ENCODE measurements at places on chromosomes 7 and 10.
A peak's percentile ranks its signal among the peaks of the same experiment; 100 is the strongest.

DNA sequence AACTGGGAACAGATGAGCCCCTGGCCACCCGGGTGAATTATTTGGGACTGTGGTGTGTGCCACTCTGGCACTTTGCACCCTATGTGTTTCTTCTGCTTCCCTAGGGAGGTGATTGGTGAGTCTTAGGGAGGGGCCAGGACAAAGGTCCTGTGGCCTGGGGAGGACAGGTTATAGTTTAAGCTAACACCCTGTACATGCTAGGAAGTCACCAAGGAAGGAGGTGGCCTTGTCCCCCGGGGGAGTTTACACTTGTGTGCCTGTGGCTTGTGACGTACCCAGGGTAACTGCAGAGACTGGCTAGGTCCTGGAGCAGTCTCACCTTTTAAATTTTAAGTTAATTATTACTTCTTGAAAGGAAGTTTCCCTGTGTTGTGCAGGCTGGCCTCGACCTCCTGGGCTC lies 196.2 kb downstream of the BAMBI start:
- DNase-seq, result no peak

GRCh38 chr7:21364801-21365271 lies 63.0 kb upstream of the SP4 start:
- DNase-seq, result no peak

DNA sequence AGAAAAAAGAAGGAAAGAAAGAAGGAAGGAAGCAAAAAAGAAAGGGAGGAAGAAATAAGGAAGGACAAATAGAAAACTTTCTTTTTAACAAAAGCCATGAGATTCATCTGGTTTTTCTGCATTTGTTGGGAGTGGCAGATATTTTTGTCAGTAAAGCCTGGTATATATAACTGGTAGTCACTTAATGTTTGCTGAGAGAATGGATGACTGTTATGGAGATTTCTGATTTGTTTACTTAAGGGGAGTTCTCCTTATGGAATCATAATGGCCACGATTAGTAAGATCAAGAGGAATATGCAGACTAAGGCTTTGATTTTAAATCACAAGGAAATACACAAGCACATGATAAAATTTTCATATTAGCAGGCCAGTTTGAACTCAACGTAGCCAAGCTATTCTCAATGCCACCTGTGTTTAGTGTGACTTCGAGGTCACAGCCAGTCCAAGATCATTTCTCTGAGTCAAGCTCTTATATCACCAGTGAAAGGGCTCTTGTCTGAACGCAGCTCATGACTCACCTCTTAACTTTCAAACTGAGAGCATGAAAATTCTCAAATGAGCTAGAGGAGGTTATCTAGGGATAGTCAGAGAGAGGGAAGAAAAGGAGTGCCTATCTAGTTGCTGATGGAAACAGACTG lies 445.1 kb upstream of the ZMIZ1 start:
- peak; percentile 55 for DNase-seq

DNA sequence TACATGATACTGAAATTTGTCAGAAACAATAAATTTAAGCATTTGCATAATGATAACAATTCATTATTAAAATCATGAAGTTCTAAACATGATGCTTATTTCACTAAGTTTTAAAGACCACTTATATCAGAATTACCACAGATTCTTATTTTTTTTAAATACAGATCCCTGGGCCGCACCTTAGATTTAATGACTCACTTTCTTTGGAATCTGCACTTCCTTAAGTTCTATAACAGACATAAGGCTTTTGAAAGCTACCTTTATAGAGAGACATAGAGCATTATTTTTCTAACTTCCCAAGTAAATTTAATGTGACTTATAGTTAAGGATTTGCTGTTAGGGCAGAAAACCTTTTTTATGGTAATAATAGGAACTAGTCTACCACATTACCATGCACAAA lies 214.9 kb downstream of the IPMK start:
- no peak for DNase-seq

GRCh38 chr10:110694820-110695538 lies 50.8 kb downstream of the RBM20 start:
- no peak for DNase-seq

DNA sequence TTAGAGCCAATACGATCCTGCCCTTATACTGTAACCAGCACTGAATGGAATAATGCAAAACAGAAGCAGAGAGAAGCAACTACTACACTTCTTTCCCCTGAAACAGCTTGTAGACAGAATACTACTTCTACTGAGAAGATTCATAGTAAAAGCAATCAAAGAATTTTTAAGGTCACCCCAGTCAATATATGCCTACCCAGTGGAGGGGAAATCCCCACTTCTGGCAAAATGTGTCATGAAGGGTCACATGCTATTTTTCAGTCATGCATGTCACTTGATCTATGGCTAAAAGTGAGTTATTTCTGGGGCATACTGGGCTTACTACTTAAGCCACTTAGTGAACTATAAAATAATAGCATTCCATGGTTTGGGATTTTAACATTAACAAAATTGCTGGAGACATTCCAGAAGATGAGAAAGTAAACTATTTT lies 25.6 kb downstream of the IRF5 start:
- DNase-seq, result no peak

- no peak for DNase-seq
Observed at GRCh38 chr7:127862525-127862924, 168.7 kb downstream of the LRRC4 start.

GRCh38 chr7:84324136-84324630 lies 129.6 kb upstream of the SEMA3A start:
- DNase-seq, result no peak

DNA sequence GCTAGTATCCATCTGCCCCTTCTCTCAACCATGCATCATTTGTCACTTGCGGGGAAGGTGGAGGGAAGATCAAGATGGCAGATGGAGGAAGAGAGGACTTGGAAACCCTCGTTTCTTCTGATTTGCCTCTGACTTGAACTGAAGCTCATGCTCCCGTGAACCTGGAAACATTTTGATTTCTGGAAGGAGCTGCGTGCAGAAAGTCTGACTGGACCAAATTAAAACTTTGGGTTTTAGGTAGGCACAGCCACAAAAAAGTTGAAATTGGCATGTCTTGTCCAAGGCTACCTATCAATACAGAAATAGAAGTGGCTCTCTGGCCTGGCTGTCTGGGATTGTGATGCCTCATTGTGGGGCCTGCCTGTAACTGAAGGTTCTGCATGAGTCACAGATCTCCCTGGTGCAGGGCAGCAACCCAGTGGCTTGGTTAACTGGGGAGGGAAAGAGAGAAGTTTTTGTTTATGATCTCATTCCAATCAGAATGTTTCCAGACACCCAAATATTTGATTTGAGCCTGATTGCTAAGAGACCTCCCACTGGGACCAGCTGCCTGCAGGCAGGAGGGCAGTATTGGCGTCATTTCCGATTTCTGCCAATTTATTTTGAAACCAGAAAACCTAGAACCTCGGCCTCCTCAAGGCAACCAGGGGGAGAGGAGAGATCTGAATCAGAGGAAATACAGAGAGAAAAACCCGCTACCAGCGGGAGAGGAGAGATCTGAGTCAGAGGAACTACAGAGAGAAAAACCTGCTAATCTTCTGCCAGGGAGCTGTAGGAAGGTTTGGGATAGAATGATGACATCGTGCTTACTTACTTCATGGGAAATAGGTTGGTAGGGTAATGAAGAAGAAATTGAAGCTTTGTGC lies 363.6 kb downstream of the ANKRD30A start:
- DNase-seq, result peak; percentile 73

DNA sequence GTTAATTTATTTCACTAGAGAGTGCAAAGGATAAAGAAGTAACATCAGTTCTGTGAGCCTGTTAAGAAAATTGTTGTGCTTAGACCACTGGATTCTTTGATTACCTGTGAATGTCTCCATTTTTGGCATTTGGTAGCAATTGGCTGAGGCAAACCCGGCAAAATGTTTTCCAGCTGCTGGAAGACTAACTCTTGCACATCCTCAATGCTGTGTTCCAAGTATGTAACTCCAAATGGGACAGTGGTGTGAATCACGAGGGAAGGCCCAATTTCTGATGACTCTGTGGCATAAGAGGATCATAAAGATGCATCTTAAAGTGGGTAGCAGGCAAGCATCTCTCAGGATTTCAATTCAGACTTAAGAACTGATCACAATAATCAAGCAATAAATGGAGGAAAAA lies 268.8 kb downstream of the RNLS start:
- DNase-seq, result no peak

GRCh38 chr10:86642499-86642898 lies 11.8 kb upstream of the OPN4 start:
- no peak for DNase-seq

- DNase-seq, result peak; percentile 64
Observed at GRCh38 chr7:5773661-5774086, 7.8 kb downstream of the RNF216 start.

- DNase-seq, result no peak
Observed at GRCh38 chr7:2710286-2710655, 22.3 kb downstream of the AMZ1 start.

DNA sequence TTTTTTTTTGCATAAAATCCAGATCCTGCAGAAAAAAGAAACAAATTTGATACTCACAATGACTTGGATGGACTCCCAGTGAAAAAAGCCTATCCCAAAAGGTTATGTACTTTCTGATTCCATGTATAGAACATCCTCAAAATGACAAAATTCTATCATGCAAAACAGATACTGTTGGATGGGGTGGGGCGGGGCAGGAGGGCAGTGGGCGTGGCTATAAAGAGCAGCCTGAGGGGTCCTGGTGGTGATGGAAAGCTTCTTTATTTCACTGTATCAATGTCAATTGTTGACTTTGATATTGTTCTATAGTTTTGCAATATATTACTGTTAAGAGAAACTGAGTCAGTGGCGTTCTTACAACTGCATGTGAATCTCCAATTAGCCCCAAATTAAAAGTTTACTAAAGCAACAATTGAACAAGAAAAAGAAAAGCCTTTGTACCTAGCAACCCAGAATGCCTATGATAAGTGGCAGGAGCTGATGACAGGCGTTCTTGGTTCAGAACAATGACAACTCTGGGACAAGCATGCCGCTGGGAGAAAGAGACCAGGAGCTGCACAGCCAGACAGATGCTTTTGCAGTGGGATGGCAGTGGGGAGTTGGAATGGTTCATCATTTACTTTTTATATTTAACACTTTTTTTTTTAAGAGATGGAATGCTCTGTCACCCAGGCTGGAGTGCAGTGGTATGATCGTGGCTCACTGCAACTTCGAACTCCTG lies 101.9 kb downstream of the LHPP start:
- no peak for DNase-seq

- DNase-seq, result no peak
Observed at GRCh38 chr7:28782362-28782761, 175.8 kb downstream of the TRIL start.
